ENCODE measurements at places on chromosomes 2 and 18. TPM values are rescaled to one million over a fixed set of nuclear protein-coding genes. Genes with fewer than 3 reads are reported as not detected.

IL18R1 gene
- total RNA-seq = 7.5 TPM

COL4A4 gene
- total RNA-seq = 14.0 TPM

SERPINB4 gene
- 0.34 TPM for total RNA-seq

ADCYAP1 gene
- total RNA-seq = 0.12 TPM

RIF1 gene
- 78.3 TPM for total RNA-seq

DOK6 gene
- total RNA-seq = 21.3 TPM

GRCh38 chr18:48575301-48575657 is 36.4 kb downstream of the CTIF start:
- no peak overlapping the region for H3K4me3 ChIP-seq
- no peak for DNase-seq
- H3K27me3 ChIP-seq = no peaks in the 10 kb centered on the region
- peaks cover 8% of the 10 kb centered on the region for H3K36me3 ChIP-seq
- H3K4me1 ChIP-seq = no peaks in the 10 kb centered on the region
- H3K27ac ChIP-seq = no peak overlapping the region

- no peaks in the 10 kb centered on the region for H3K36me3 ChIP-seq
- no peak for DNase-seq
These were observed 93.9 kb downstream of the CTIF start for GRCh38 chr18:48632676-48633257.

- no peaks in the 10 kb centered on the region for H3K36me3 ChIP-seq
- no peaks in the 10 kb centered on the region for H3K27me3 ChIP-seq
- peak; percentile 29 for DNase-seq
- H3K27ac ChIP-seq = no peak overlapping the region
- H3K4me1 ChIP-seq = no peaks in the 10 kb centered on the region
These were observed 128.5 kb downstream of the RAPGEF4 start for GRCh38 chr2:172864182-172864581.

GRCh38 chr2:148039783-148040182 is 18.9 kb downstream of the MBD5 start:
- H3K4me3 ChIP-seq = no peak overlapping the region
- H3K36me3 ChIP-seq = peaks cover 9% of the 10 kb centered on the region
- DNase-seq = no peak
- H3K27ac ChIP-seq = no peak overlapping the region
- H3K4me1 ChIP-seq = peaks cover 3% of the 10 kb centered on the region
- H3K27me3 ChIP-seq = no peaks in the 10 kb centered on the region

DNA sequence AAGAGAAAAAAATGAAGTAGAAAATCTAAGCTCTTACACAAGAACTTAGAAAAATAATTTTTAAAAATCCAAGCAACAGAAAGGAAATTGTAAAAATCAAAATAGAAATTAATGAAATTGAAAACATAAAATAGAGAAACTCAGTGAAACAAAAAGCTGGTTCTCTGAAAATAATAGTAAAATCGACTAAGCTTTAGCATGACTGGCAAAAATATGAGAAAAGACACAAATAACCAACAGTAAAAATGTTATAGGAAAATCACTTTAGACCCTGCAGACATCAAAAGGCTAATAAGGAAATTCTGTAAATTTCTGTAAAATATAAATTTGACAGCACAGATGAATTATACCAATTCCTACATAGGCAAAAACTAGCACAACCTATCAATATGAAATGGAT is 768.9 kb upstream of the LRRTM1 start:
- H3K4me1 ChIP-seq = no peaks in the 10 kb centered on the region
- no peak for DNase-seq
- no peak overlapping the region for H3K4me3 ChIP-seq
- H3K27me3 ChIP-seq = no peaks in the 10 kb centered on the region
- no peak overlapping the region for H3K27ac ChIP-seq

Data from lung (tissue), 17 donors.